A673 (cell line): ENCODE measurements at places on chromosomes 4 and X. TPM values are rescaled to one million over a fixed set of nuclear protein-coding genes. Genes with fewer than 3 reads are reported as not detected.
A peak's percentile ranks its signal among the peaks of the same experiment; 100 is the strongest.

DNA sequence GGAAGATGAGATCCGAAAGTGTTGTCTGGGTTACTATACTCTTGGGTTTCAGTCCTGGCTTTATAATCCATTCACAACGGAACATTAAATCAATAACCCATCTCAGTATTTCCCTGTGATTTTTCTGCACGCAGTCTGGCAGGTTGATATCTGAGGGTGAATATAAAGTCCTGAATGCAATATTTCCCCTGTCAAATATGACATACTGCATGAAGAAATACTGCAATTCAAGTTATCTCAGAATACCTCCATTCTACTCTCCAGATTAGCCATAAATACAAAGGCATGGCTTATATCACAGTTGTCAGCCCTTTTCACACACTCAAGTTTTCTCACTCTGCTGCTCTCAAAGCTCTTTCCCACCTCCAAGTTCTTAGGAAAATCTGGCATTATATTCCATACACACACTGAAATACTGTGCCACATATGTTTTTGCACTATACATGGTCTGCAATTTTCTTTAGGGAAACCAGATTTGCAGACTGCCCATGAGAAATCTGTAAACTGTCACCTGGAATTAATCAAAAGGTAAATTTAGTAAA, 64.7 kb downstream of the WDFY3 start:
- H3K4me3 ChIP-seq = no peak overlapping the region
- no peaks in the 10 kb centered on the region for H3K36me3 ChIP-seq
- H3K27ac ChIP-seq = no peak overlapping the region
- DNase-seq = no peak
- H3K4me1 ChIP-seq = peaks cover 23% of the 10 kb centered on the region

HOPX gene
- not detected in 2 replicates for total RNA-seq

- H3K36me3 ChIP-seq = peaks cover 18% of the 10 kb centered on the region
- H3K27me3 ChIP-seq = no peaks in the 10 kb centered on the region
- no peak overlapping the region for H3K27ac ChIP-seq
Observed at GRCh38 chrX:107119283-107119682, 661 bp upstream of the RBM41 start.

HTT gene
- total RNA-seq = 66.8 and 86.6 TPM in 2 replicates

DNA sequence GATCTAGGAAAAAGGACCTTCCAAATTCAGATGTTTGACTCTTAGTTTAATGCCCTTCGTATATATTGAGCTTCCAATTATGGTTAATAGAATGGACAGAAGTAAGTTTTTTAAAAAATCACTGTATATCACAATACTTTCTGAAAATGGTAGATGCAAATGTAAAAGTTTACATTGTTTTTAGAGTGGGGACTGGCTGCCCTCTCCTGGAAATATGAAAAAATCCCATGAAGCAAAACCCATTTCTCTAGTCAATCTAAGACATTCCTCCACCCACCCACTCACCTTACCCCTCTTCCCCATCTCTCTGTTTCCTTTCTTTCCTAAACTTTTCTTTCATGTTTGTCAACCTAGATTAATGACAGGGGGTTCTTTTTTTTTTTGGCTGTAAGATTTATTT, 134.5 kb downstream of the ARHGAP6 start:
- H3K36me3 ChIP-seq = no peaks in the 10 kb centered on the region
- H3K27ac ChIP-seq = no peak overlapping the region
- peak; percentile 3 for DNase-seq
- H3K4me1 ChIP-seq = no peaks in the 10 kb centered on the region

MAGEB17 gene
- total RNA-seq = 0.28 TPM in 1 of 2 replicates, not detected in the other

GDI1 gene
- 137 and 139 TPM in 2 replicates for total RNA-seq

DNA sequence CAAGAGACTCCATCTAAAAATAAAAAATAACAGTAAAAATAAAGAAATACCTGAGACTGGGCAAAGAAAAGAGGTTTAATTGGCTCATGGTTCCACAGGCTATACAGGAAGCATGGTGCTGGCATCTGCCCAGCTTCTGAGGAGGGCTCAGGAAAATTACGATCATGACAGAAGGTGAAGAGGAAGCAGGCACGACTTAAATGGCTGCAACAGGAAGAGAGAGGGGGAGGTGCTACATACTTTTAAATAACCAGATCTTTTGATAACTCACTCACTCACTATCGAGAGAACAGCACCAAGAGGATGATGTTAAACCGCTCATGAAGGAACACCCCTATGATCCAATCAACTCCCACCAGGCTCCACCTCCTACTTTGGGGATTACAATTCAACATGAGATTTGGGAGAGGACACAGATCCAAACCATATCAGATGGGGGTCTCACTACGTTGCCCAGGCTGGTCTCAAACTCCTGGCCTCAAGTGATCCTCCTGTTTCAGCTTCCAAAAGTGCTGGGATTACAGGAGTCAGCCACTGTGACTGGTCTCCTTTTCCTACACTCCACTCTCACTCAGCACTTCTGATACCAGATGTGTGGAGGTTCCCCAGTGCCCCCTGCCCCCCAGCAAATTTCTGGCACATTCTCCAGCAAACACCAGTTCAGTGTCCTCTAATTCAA, 11.9 kb upstream of the ZNF157 start:
- no peaks in the 10 kb centered on the region for H3K4me1 ChIP-seq
- no peak overlapping the region for H3K4me3 ChIP-seq
- H3K27me3 ChIP-seq = no peaks in the 10 kb centered on the region
- peak; percentile 22 for DNase-seq

- H3K36me3 ChIP-seq = no peaks in the 10 kb centered on the region
- H3K27me3 ChIP-seq = no peaks in the 10 kb centered on the region
- H3K4me1 ChIP-seq = no peaks in the 10 kb centered on the region
- no peak for DNase-seq
Observed at GRCh38 chrX:5646818-5647217, 581.8 kb downstream of the NLGN4X start.

DNA sequence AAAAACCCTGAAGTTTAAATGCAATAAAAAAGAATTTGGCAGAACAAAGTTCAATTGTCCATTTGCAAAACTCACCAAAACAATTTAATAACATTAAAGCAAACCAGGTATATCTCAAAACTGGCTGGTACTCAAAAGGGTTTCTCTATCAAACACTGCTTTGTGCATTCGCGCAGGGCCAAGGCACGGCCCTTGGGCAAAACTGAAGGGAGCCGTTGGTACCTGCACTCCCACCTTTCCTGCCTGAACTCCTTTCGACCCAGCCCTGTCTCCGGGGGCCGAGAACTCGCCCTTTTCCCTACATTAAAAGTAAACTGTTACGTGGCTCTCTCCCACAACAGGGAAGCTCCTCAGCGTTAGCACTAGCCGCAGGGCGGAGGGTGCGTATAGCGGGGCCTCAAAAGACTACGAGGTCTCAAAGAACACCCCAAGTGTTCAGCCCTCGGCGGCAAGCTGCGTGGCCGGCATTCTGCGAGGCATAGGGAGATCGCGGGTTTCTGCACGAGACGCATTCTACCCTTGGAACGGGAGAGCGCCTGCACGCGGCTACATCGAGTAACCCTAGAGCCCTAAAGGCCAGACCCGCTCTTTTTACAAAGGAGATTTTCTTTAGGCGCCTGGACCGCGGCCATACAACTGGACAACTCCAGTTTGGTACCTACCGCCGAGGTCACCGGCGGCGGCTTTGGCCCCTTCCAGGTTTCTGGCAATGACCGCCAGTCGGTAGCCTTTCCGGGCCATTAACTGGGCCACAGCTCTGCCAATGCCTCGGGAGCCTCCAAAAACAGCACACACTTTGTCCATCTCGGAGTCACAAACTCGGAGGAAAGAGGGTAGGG, 550 bp downstream of the CBR4 start:
- H3K4me1 ChIP-seq = peaks cover 14% of the 10 kb centered on the region
- peak; percentile 74 for DNase-seq
- peak overlapping the region; percentile 77 for H3K4me3 ChIP-seq
- H3K27ac ChIP-seq = peak overlapping the region; percentile 93
- H3K27me3 ChIP-seq = no peaks in the 10 kb centered on the region

DNA sequence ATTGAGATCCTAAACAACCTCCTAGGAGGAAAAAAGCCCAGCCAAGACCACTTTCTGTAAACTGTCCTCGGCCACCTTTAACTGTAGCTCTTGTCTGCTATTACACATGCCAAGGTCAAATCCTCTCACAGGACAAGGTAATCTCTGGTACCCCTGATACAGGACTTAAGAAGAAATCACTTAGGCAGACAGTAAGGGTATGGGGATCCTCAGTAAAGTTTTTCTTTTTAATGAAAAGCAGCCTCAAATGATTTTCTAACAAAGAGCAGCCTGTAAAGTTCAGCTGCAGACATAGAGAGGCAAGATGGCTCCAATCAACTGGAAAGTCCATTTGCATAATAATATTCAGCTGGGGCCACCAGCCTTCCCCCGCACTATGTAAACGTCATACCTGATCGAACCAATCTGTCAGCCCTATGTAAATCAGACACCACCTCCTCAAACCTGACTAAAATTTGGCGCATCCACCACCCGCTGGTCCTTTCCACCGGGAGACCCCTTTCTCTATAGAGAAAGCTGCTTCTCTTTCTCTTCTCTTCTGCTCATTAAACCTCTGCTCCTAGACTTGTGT, 14.6 kb upstream of the MPP1 start:
- no peaks in the 10 kb centered on the region for H3K36me3 ChIP-seq
- DNase-seq = no peak
- H3K4me3 ChIP-seq = no peak overlapping the region
- H3K27ac ChIP-seq = no peak overlapping the region
- no peaks in the 10 kb centered on the region for H3K27me3 ChIP-seq
- no peaks in the 10 kb centered on the region for H3K4me1 ChIP-seq

ADH6 gene
- not detected in 2 replicates for total RNA-seq

GRCh38 chr4:67746797-67747495, 7.2 kb downstream of the GNRHR start:
- no peaks in the 10 kb centered on the region for H3K4me1 ChIP-seq
- H3K27ac ChIP-seq = no peak overlapping the region
- H3K4me3 ChIP-seq = no peak overlapping the region
- no peaks in the 10 kb centered on the region for H3K36me3 ChIP-seq
- peak; percentile 31 for DNase-seq

ARSJ gene
- 3.8 and 4.6 TPM in 2 replicates for total RNA-seq

GRCh38 chr4:114386637-114387233, 211.9 kb upstream of the UGT8 start:
- no peaks in the 10 kb centered on the region for H3K27me3 ChIP-seq
- no peak overlapping the region for H3K4me3 ChIP-seq
- H3K27ac ChIP-seq = no peak overlapping the region
- peak; percentile 49 for DNase-seq
- H3K36me3 ChIP-seq = no peaks in the 10 kb centered on the region

MAGEE1 gene
- total RNA-seq = not detected in 2 replicates

HMX1 gene
- 0.15 and 0.26 TPM in 2 replicates for total RNA-seq

DNA sequence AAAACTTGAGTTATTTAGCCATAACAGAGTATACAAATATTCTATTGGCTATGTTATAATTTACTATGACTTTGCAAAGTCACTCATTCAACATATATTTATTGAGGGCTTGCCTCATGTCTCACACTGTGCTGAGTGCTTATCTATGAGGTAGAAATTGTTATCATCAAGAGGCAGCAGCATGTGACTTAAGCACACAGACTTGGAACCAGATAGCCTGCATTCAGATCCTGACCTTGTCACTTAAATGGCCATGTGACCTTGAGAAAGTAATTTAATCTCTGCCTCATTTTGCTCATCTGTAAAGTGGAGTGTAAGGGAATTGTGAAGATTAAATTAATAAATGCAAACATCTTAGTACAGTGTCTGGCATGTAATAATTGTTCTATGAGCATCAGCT, 10.1 kb upstream of the EXOSC9 start:
- no peaks in the 10 kb centered on the region for H3K36me3 ChIP-seq
- H3K27me3 ChIP-seq = no peaks in the 10 kb centered on the region
- H3K4me1 ChIP-seq = peaks cover 24% of the 10 kb centered on the region
- H3K27ac ChIP-seq = peak overlapping the region; percentile 28
- H3K4me3 ChIP-seq = no peak overlapping the region

- DNase-seq = no peak
- H3K36me3 ChIP-seq = no peaks in the 10 kb centered on the region
- H3K4me3 ChIP-seq = no peak overlapping the region
- no peak overlapping the region for H3K27ac ChIP-seq
- H3K27me3 ChIP-seq = no peaks in the 10 kb centered on the region
- H3K4me1 ChIP-seq = no peaks in the 10 kb centered on the region
Observed at GRCh38 chrX:24125028-24125612, 24.4 kb upstream of the ZFX start.

DNA sequence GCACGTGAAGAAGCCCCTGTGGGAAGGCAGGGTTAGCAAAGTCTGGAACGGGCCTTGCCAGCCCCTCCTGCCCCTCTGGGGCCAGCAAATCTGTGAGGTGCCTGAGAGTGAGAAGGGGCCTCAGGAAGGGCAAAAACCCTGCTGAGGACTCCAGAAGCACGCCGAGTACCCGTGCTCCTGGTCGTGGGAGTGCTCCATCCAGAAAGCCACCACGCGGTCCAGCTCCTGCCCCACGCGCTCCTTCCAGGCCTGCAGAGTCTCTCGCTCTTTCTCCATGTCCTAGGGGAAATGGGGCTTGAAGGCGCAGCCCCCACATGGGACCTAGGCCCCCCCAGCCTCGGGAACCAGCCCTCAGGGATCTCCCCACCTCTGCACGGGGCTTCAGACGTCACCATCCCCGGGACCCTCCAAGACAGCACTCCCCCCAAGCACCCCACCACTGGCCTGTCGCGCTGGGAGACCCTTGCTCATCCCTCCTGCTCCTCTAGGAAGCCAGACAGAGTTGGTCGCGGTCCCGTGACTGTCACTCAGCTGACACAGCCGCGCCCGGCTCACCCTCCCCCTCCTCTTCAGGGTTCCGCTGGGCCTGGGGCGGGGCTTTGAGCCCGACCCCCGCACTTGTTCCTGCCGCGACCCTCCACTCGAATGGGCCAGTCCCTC, at the start of gene RENBP:
Gene RENBP, minus strand, starts transcription at position 504 of the 660 bp plus-strand sequence. Its CDS starts 33 bp downstream, at position 471.
- no peaks in the 10 kb centered on the region for H3K27me3 ChIP-seq
- peak; percentile 52 for DNase-seq
- no peaks in the 10 kb centered on the region for H3K4me1 ChIP-seq
- peaks cover 4% of the 10 kb centered on the region for H3K36me3 ChIP-seq
- H3K4me3 ChIP-seq = peak within 1 kb of the TSS; percentile 30
- H3K27ac ChIP-seq = no peak within 1 kb of the TSS

MAGEA9B gene
- total RNA-seq = not detected in 2 replicates

- H3K4me1 ChIP-seq = peaks cover 16% of the 10 kb centered on the region
- no peak overlapping the region for H3K4me3 ChIP-seq
- H3K36me3 ChIP-seq = no peaks in the 10 kb centered on the region
- no peak overlapping the region for H3K27ac ChIP-seq
- H3K27me3 ChIP-seq = no peaks in the 10 kb centered on the region
Observed at GRCh38 chr4:113445286-113445685, 316.3 kb downstream of the CAMK2D start.

DNA sequence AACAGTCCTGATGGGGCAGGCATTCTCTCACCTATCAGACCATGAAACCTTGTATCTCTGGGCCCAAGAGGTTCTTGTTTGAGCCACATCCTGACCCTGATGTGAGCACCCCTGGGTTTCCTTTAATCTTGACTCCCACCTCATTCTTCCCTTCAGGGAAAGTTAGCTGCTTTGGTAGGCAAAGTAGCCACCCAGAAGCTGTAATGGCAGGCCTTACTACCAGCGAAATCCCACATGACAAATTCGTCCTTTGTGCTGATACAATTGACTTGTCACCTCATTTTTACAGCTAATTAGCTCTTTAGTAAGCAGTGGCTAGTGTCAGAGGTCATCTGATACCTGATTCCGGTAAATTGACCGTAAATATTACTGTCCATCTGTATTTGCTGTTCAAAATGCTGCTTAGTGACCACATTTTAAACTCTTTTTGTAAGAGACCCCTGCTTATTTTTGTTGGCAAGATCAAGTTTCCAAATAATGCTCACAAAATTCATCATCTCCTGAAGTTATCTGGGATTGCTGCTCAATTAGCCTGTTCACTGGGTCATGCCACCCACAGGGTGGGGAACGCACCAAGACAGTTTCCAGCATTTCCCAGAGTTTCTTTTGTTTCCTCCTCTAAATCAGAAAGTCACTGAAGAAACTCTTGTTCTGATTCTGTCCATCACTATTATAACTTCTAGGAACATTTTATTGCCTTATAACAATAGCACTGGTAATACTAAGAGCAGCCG, 329.7 kb downstream of the GPAT3 start:
- no peak overlapping the region for H3K27ac ChIP-seq
- no peaks in the 10 kb centered on the region for H3K4me1 ChIP-seq
- H3K27me3 ChIP-seq = no peaks in the 10 kb centered on the region
- DNase-seq = no peak
- H3K36me3 ChIP-seq = no peaks in the 10 kb centered on the region
